ENCODE measurements at places on chromosomes 12 and 14.

DNA sequence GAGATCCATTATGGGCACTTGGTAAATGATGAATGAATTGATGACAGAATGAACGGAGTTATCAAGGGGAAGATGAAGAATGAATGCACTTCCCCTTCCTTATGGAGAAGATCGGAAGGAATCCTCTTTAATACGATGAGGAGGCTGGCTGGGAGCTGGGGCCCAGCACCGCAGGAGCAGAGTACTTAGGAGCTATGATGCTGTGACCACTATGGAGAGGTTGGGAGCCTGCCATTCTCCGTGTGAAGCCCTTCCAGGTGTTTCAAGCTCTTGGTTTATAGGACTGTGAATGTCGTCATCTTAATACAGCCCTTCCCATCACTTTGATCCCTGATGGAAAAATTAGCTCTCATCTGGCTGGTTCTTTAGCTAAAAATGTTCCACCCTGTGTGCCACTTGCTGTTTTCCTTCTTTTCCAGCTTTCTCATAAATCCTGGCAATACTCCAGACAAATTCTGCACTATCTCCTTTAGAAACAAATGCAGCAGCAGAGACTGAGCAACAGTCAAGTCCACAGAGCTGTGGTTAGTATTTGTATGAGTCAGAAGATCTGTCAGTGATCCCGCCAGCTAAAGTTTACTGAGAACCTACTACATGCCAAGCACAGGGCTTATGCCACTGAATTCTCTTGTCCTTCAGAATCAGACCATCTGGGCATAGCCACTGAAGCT is 263.1 kb upstream of the CRY1 start:
- H3K4me3 ChIP-seq = no peak overlapping the region
- H3K27ac ChIP-seq = no peak overlapping the region
- H3K4me1 ChIP-seq = peaks cover 4% of the 10 kb centered on the region

DNA sequence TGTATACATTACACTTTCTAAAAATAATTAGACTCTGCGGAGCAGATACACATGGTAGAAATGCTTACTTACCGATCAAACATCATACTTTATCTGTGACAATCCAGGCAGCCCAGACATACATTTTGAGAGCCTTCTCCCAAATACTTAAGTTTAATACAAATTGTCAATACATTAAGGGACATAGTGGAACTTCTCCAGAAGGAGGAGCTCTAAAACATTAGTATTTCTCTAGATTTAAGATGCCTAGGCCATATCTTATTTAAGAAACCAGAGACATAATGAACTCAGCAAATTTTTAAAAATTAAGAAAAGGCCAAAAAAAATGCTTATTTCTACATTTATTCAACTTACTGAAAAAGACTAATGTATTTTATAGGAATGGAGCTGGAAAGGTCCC is 16.1 kb downstream of the ACSM4 start:
- peak; percentile 1 for DNase-seq
- H3K27me3 ChIP-seq = peaks cover 18% of the 10 kb centered on the region
- no peak overlapping the region for H3K27ac ChIP-seq
- H3K4me3 ChIP-seq = no peak overlapping the region
- no peaks in the 10 kb centered on the region for H3K4me1 ChIP-seq

- H3K4me3 ChIP-seq = no peak overlapping the region
- H3K36me3 ChIP-seq = no peaks in the 10 kb centered on the region
- no peak overlapping the region for H3K27ac ChIP-seq
- no peaks in the 10 kb centered on the region for H3K4me1 ChIP-seq
- peak; percentile 17 for DNase-seq
Observed at GRCh38 chr12:100020370-100020769, 35.6 kb upstream of the ANKS1B start.

GRCh38 chr12:20443255-20443654 is 74.9 kb downstream of the PDE3A start:
- no peaks in the 10 kb centered on the region for H3K36me3 ChIP-seq
- no peak overlapping the region for H3K4me3 ChIP-seq
- no peak for DNase-seq
- H3K4me1 ChIP-seq = no peaks in the 10 kb centered on the region
- no peaks in the 10 kb centered on the region for H3K27me3 ChIP-seq

DNA sequence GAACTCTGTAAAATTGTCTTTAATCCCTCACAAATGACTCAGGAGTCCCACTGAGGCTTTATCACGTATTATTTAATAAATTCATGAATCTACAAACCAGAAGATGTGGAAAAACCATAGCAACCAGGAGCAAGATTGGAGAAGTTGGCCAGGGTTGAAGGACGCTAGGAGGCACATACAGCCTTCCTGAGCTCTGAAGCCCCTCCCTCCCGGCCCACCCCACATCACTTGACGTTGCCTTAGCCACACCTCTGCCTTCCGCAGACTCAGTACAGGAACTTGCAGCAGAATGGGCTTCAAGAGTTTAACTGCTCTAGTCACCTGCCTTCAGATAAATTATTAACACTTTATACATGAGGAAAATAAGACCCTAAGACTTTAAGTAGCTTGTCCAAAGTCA is 33.9 kb downstream of the SLC35F4 start:
- H3K4me1 ChIP-seq = peaks cover 23% of the 10 kb centered on the region
- no peaks in the 10 kb centered on the region for H3K27me3 ChIP-seq
- no peak overlapping the region for H3K4me3 ChIP-seq
- no peak overlapping the region for H3K27ac ChIP-seq
- no peak for DNase-seq
- no peaks in the 10 kb centered on the region for H3K36me3 ChIP-seq

DNA sequence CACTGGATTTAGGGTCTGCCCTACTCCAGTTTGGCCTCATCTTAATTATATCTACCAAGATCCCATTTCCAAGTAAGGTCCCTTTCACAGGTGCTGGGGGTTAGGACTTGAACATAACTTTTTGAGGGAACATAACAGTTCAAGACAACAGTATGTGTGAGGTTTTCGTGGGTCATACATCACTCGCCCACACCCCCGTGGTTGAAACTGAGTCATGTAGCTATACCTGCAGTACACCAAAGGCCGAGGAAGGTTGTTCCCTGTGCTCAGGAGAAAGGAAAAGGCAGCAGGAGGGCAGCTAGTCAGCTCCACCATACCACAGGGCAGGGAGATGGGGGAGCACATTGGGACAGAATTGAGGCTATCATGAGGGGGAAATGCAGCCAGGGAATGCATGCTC is 167.0 kb downstream of the PPM1H start:
- H3K27me3 ChIP-seq = no peaks in the 10 kb centered on the region
- no peaks in the 10 kb centered on the region for H3K36me3 ChIP-seq
- H3K4me3 ChIP-seq = no peak overlapping the region
- no peak for DNase-seq
- peak overlapping the region; percentile 60 for H3K27ac ChIP-seq

- DNase-seq = no peak
- H3K4me3 ChIP-seq = no peak overlapping the region
- H3K27me3 ChIP-seq = no peaks in the 10 kb centered on the region
- peaks cover 32% of the 10 kb centered on the region for H3K4me1 ChIP-seq
- no peak overlapping the region for H3K27ac ChIP-seq
Observed at GRCh38 chr12:27905285-27906126, 67.0 kb downstream of the PTHLH start.

- DNase-seq = no peak
- H3K4me3 ChIP-seq = no peak overlapping the region
- H3K27me3 ChIP-seq = no peaks in the 10 kb centered on the region
Observed at GRCh38 chr14:89336338-89336737, 80.7 kb downstream of the FOXN3 start.

- no peaks in the 10 kb centered on the region for H3K36me3 ChIP-seq
- H3K4me1 ChIP-seq = peaks cover 27% of the 10 kb centered on the region
- H3K4me3 ChIP-seq = no peak overlapping the region
- peak; percentile 54 for DNase-seq
- H3K27me3 ChIP-seq = no peaks in the 10 kb centered on the region
- H3K27ac ChIP-seq = peak overlapping the region; percentile 55
Observed at GRCh38 chr12:116591855-116592637, 32.9 kb downstream of the MAP1LC3B2 start.

- H3K4me3 ChIP-seq = no peak overlapping the region
- peaks cover 9% of the 10 kb centered on the region for H3K36me3 ChIP-seq
- DNase-seq = peak; percentile 56
- no peak overlapping the region for H3K27ac ChIP-seq
- peaks cover 5% of the 10 kb centered on the region for H3K4me1 ChIP-seq
Observed at GRCh38 chr12:65232476-65233077, 45.9 kb upstream of the MSRB3 start.

GRCh38 chr14:22531451-22532344 is 57.3 kb downstream of the DAD1 start:
- no peaks in the 10 kb centered on the region for H3K27me3 ChIP-seq
- no peaks in the 10 kb centered on the region for H3K36me3 ChIP-seq
- H3K4me3 ChIP-seq = no peak overlapping the region
- DNase-seq = no peak
- peaks cover 18% of the 10 kb centered on the region for H3K4me1 ChIP-seq

GRCh38 chr12:39300799-39301198 is 142.1 kb downstream of the KIF21A start:
- H3K36me3 ChIP-seq = no peaks in the 10 kb centered on the region
- H3K4me1 ChIP-seq = no peaks in the 10 kb centered on the region
- peak; percentile 32 for DNase-seq
- H3K27ac ChIP-seq = no peak overlapping the region
- no peak overlapping the region for H3K4me3 ChIP-seq
- H3K27me3 ChIP-seq = no peaks in the 10 kb centered on the region

DNA sequence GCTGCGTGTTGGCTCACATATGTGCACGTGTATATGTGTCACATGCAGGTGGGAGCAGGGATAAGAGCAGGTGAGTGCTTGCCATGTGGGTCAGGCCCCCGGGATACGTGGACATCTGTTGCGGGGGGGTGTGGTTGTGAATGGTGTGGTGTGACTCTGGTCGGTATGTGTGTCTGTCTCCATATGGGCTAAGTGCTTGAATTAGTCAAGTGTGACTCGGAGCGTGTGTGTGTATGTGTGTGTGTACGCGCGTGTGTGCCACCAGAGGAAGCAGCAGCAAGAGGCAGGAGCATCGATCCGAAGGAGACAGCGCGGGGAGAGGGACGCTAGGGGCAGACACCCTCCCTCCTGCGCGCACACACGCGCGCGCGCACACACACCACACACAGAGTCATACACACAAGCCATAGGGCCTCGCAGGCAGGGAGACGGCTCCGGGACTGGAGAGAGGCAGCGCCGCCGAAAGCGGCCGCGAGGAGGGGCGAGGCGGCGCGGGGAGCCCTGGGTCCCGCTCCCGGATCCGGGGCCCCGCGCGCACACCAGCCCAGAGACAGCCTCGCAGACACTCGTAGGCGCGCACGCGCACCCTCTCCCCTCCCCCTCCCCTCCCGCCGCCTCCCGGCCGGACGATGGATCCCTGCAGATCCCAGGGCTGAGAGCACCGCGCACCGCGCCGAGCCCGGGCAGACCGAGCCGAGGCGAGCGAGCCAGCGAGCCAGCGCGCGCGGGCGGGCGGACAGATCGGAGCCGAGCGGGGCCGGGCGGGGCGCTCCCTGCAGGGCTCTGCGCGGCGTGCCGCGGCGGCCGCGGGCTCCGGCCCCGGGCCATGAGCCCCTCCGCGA is at the start of gene ASIC1:
Gene ASIC1 (plus strand): TSS at position 597 of the 842 bp plus-strand sequence. CDS start 1,171 bp downstream, outside the sequence.
- peak; percentile 81 for DNase-seq
- peaks cover 3% of the 10 kb centered on the region for H3K27me3 ChIP-seq
- H3K27ac ChIP-seq = no peak within 1 kb of the TSS
- H3K36me3 ChIP-seq = no peaks in the 10 kb centered on the region

DNA sequence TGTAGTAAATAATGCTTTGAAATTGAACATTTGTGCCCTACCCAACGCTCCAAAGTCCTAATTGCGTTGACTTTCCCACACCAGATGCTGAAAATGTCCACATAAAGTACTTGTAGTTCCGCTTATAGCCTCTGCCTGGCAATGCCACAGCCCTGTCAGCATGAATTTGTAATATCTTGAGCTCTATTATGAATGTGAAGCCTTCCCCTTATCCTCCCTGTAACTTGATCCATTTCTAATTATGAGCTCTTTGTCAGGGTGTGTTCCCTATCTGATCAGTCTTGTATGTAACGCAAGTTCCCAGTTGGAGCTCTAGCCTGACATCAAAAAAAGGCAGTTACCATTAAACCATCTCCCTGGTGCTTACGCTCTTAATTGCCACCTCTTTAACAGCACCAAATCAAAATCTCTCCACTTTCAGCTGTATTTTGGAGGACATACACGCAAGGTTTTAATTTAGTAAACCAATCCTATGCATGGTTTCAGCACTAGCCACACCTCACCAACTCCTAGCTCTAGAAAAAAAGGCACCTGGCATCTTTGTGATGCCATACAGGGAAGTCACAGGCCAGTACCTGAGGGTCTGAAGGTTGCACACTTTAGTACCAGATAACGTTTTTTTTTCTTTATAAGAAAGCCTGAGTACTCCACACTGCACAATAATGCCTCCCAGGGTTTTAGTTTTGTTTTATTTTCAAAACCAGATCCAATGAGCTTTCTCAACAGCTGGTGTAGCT is 69.3 kb downstream of the EEA1 start:
- no peak for DNase-seq
- H3K27me3 ChIP-seq = no peaks in the 10 kb centered on the region
- H3K27ac ChIP-seq = no peak overlapping the region

- DNase-seq = peak; percentile 96
- H3K27me3 ChIP-seq = no peaks in the 10 kb centered on the region
- peaks cover 35% of the 10 kb centered on the region for H3K4me1 ChIP-seq
- H3K4me3 ChIP-seq = peak overlapping the region; percentile 6
- H3K27ac ChIP-seq = peak overlapping the region; percentile 92
Observed at GRCh38 chr12:52442600-52443061, 8.5 kb upstream of the KRT75 start.

GRCh38 chr14:79197516-79197915 is 1013.8 kb downstream of the DIO2 start:
- H3K4me1 ChIP-seq = no peaks in the 10 kb centered on the region
- H3K36me3 ChIP-seq = no peaks in the 10 kb centered on the region
- no peak overlapping the region for H3K27ac ChIP-seq
- DNase-seq = no peak
- H3K4me3 ChIP-seq = no peak overlapping the region
- no peaks in the 10 kb centered on the region for H3K27me3 ChIP-seq

DNA sequence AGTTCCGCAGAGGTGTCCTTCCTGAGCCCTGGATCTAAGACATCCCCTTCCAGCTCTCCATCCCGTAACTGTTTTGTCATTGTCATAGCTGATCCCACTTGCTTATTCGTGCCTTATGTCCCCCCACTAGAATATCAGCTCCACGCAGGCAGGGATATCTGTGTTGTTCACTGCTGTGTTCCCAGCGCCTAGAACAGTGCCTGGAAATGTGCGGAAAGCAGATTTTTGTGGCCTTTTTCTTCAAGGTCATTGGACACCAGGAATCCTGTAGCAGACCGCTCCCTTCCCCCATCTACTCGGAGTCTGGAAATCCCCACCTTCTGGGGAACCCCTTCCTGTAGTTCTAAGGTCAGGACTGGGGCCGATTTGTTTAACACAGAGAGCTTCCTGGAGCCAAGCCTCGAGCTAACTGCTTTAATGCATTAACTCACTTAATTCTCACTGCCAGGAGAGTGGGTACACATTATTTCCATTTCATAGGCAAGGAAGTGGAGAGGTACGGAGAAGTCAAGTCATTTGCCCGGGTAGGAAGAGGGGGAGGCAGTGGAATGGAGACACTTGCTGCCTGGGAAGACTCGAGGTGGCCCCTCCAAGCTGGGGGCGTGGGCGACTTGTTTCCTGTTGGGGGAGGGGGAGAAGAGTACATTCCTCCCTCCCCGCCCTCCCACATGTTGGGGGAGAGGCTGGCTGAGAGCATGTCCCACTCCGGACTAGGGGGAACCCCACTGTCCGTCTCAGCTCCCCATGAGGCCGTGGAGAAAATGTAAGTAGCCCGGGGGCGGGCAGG is 1.2 kb upstream of the SH2B3 start:
- H3K4me3 ChIP-seq = peak overlapping the region; percentile 93
- H3K27ac ChIP-seq = no peak overlapping the region
- no peaks in the 10 kb centered on the region for H3K36me3 ChIP-seq
- H3K27me3 ChIP-seq = no peaks in the 10 kb centered on the region
- peak; percentile 58 for DNase-seq
